ENCODE measurements at places on chromosomes 12 and 14.

GRCh38 chr12:66647034-66647691 lies 31.7 kb downstream of the GRIP1 start:
- no peak for DNase-seq

- no peak for DNase-seq
Observed at GRCh38 chr14:39467889-39468524, 35.8 kb upstream of the FBXO33 start.

GRCh38 chr12:47617476-47617875 lies 88.4 kb downstream of the RPAP3 start:
- no peak for DNase-seq

- no peak for DNase-seq
Observed at GRCh38 chr12:5584412-5585175, 152.7 kb downstream of the NTF3 start.

- DNase-seq: no peak
Observed at GRCh38 chr14:94977016-94977415, 180.3 kb downstream of the DICER1 start.

GRCh38 chr12:6031001-6031400 lies 85.9 kb upstream of the ANO2 start:
- no peak for DNase-seq

DNA sequence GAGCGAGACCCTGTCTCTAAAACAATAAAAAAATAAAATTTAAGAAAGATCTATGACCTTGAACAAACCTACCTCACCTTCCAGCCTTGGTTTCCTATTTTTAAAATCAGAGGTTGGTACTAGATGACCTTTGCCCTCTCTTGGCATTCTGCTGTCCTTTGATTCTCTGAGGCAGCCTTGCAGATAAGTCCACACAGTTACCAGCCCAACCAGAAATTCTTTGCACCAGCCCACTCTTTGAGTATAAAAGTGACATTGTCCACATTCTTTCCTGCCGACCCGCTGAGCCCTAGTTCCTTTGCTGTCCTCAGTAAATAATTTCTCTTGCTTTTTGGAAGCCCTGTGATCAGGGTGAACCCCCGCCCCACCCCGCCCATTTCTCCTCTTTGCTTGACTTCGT lies 150.4 kb downstream of the PHETA1 start:
- no peak for DNase-seq

- DNase-seq: no peak
Observed at GRCh38 chr14:63032641-63033040, 12.6 kb downstream of the KCNH5 start.

GRCh38 chr12:131830335-131830913 lies 2.2 kb downstream of the MMP17 start:
- no peak for DNase-seq

DNA sequence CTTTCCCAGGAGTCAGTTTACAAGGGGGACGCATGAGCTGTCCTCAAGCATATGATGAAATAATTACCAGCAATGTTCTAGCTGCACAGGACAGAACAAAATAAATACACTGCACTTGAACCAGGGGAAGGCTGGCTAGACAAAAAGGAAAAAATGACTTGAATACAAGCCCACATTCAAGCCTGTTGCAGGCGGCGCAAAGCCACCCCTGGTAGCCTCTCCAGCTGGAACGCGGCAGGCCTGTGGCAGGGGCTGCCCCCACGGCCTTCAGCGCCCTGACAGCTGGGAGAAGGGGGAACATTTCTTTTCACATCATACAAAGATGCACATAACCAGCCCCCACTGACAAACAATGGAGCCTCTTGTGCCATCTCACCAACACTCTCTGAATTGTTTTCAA lies 57.1 kb downstream of the TRAFD1 start:
- no peak for DNase-seq

DNA sequence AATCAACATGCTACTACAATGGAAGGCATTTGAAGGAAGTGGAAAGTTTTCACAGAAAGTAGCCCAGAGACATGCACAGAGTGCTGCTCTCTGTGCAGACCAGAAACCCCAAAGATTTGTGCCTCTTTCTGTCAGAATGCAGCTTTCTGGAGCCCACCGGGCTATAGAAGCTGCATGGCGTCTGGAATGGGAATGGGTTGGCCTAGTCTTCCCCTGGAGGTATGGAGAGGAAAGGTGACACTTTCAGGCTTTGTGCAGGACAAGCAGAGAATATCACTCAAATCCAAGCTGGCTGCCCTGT lies 21.3 kb upstream of the ZFP36L1 start:
- DNase-seq: no peak

DNA sequence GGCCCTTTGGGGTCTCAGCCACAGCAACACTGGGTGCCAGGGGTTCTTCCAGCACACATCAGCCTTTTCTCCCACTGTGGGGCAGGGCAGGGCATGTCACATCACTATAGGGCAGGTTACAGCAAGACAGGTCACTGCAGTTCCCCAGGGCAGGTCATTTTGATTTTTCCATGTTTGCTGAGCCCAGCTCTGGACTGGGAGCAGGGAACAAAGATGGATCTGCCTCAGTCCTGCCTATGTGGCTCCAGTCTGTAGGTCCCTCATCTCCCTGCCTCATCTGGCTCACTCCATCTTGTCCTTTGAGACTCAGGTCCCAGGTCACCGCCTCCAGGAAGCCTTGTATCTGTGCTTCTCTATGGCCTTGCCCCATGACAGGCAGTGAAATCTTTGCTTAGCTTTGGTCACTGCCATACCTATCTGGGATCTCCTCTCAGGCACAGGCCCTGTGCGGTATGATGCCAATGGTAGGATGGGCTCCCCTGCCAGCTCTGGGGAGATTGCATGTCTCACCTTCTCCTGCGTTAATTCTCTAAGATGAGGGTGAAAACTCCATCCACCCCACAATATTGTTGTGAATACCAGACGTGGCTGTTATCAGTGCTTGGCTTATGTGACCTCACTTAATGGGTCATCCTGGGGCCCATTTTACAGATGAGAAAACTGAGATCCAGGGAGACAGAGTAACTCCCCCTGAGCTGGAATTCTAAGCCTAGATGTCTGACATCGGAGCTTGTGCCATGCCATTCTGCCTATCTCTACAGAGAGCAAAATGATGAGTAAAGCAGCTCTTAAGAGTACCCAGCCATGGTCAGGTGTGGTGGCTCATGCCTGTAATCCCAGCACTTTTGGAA lies 1.5 kb downstream of the SERPINA6 start:
- DNase-seq: no peak

GRCh38 chr12:76637807-76638206 lies 78.2 kb upstream of the OSBPL8 start:
- no peak for DNase-seq

- no peak for DNase-seq
Observed at GRCh38 chr12:49838973-49839633, 3.8 kb downstream of the BCDIN3D start.

DNA sequence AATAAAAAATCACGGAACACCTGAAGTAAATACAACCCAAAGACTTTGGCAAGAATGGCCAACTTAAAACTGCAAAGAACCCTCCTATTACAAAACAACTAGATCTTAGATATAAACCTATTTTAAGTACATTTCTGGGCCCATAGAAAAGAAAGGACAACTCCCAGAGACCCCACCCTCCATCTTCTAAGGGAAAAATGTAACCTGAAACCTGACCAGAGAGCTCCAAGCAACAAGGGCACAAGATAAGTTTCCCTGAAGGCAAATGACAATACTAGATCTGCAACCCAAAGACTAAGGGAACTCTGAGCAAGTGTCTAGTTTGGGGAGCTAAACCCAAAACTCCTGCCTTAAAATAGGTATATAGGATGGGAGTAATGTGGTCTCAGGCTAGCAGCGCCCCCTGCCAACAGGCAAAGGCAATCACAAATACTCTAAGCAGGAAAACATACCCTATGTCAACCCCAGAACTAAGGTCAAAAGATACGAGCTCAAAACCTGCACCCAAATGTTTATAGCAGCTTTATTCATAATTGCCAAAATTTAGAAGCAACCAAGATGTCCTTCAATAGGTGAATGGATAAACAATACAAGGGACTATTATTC lies 218.9 kb downstream of the ITPR2 start:
- no peak for DNase-seq

GRCh38 chr12:132558042-132558856 lies 52.1 kb downstream of the LRCOL1 start:
- DNase-seq: no peak

DNA sequence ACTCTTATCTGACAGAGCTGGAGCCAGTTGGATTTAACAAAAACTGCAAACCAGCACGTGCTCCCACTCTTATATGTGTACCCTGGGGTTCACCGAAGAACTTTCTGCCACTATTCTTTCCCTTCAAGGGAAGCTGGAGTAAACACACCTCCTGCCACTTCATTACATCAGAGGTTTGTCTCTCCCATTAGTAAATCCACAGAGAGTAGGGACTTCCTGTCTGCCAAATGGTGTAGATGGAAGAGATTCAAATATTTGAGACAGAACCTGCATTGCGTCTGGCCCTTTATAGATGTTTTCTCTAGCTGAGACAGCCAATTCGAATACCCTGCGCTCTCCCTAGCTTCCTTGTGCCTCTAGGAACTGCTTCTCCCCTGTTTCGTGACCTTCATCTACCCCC lies 29.1 kb upstream of the AEBP2 start:
- DNase-seq: no peak

- DNase-seq: no peak
Observed at GRCh38 chr14:95215094-95215725, 57.9 kb upstream of the DICER1 start.

GRCh38 chr12:124020514-124020949 lies 47.5 kb downstream of the ZNF664 start:
- DNase-seq: no peak

- DNase-seq: no peak
Observed at GRCh38 chr14:55383541-55384140, 28.0 kb downstream of the ATG14 start.

- DNase-seq: no peak
Observed at GRCh38 chr12:81992461-81992860, 233.3 kb upstream of the PPFIA2 start.

DNA sequence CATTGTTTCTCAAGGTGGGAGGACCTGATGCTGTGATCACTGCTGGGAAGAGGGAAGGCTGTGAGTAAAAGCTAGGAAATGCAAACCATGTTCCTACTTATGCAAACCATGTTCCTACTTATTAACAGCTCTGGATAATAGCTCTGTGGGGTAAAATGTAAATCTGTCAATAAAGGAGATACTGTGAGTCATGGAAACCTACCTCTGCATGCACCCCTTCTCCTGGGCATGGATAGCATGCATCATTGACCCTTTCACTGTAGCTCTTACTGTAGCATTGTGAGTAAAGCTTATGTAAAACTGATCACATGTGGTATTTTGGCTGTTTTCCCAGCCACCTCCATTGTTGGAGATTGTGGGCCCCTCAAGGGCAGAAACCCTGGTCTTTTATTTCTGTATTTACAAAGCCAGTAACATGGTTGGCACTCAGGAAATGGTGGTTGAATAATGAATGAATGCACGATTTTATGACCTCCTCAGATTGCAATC lies 253.7 kb downstream of the GRIN2B start:
- no peak for DNase-seq

GRCh38 chr14:58808828-58809227 lies 171.1 kb downstream of the DACT1 start:
- no peak for DNase-seq

DNA sequence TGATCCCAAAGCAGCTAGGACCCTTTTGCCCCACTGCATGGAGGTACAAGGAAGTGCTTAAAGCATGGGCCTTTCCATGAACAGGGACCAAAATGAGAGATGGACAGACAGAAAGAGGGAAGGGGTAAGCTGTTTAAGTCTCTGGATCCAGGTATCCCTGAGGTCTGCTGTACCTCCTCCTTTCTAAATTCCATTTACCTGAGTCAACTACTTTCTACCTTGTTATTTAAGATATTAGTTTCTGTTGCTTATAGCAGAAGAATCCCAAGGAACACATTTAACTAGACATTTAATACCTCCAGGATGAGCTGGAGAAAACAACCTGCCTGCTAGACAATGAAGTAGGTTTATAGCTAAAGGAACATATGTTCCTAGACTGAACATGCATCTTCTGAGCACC lies 157.6 kb upstream of the TMCC3 start:
- no peak for DNase-seq

- no peak for DNase-seq
Observed at GRCh38 chr14:52020161-52020714, 30.9 kb downstream of the RTRAF start.

DNA sequence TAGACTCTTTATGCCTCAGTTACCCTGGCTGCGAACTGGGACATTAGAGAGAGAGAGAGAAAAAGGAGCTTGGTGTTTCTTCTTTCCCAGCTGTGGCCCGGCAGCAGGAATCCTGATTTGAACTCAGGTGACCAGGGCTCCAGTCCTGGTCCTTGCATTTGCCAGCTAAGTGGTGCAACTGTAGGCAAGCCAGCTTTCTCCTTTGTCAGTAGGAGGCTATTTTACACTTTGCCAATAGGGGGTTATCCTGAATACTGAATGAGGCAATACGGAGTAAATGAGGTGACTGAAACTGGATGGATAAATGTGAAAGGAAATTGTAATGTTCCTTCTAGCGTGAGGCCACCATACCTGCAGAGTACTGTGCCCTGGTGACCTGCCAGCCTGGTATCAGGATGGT lies 27.8 kb downstream of the KCNA5 start:
- DNase-seq: no peak

DNA sequence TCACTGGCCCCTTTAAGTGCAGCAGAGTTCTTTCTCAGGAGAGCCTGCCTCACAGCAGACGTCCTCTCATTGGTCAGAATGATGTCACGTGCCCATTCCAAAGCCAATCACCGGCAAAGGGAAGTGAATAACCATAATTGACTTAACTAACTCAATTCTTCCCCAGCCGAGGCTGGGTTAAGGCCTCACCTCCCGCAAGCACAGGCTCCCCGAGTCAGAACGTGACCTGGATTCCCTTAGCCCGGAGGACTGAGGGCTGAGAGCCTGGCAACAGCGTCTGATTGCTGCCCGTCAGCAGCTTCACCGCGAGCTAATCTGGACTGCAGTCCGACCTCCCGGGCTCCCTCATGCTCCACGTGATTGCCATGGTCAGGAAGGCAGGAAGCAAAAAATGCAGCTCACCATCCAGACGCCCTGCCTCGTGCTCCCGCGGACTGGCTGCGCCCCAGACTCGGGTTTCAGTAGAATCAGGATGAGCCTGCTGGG lies 92.1 kb upstream of the FZD10 start:
- DNase-seq: no peak

- no peak for DNase-seq
Observed at GRCh38 chr12:101919447-101919846, 42.1 kb downstream of the DRAM1 start.

DNA sequence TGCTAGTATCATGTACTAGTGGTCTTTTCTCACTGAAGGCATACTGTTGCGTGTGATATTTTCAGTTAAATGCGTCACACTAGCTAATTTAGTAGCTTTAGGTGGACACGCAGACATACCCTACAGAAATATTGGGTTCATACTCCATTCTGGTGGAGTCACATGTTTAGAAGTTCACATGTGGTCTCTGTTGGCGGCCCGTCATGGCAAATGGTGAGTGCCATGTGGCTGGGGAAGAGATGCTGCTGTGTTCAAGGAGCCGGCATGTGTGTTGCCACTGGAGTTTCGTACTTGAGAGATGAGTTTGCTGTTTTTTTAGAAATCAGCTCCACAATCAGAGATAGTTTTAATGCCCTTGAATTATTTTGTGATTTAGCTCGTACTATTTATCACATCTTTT lies 454.6 kb downstream of the PCNX1 start:
- DNase-seq: no peak
